ENCODE measurements at places on chromosomes 7 and 10.

DNA sequence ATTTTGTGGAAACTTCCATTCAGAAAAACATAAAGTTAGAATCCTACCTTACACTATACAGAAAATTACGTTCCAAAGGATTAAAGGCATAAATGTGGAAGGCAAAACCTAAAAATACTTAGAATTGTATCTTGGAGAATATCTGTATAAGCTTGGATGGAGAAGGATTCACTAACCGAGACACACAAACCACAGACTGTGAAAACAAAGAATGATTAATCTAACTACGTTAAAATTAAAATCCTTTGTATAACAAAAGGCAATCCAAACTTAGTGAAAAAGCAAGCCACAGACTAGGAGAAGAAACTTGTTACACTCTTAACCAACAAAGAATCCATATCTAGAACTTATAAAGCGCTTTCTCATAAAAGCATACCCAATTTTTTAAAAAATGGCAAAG lies 678.8 kb downstream of the INHBA start:
- no peak for DNase-seq

GRCh38 chr10:129097776-129098330 lies 369.2 kb upstream of the MGMT start:
- no peak for DNase-seq

- no peak for DNase-seq
Measured at GRCh38 chr7:44097064-44097932, 6.8 kb upstream of the AEBP1 start.

- DNase-seq, result no peak
Measured at GRCh38 chr7:77457779-77458178, 41.6 kb upstream of the GSAP start.

GRCh38 chr10:78959217-78959923 lies 109.4 kb upstream of the ZMIZ1 start:
- no peak for DNase-seq

- DNase-seq, result no peak
Measured at GRCh38 chr7:130154501-130155317, 50.5 kb downstream of the TMEM209 start.

DNA sequence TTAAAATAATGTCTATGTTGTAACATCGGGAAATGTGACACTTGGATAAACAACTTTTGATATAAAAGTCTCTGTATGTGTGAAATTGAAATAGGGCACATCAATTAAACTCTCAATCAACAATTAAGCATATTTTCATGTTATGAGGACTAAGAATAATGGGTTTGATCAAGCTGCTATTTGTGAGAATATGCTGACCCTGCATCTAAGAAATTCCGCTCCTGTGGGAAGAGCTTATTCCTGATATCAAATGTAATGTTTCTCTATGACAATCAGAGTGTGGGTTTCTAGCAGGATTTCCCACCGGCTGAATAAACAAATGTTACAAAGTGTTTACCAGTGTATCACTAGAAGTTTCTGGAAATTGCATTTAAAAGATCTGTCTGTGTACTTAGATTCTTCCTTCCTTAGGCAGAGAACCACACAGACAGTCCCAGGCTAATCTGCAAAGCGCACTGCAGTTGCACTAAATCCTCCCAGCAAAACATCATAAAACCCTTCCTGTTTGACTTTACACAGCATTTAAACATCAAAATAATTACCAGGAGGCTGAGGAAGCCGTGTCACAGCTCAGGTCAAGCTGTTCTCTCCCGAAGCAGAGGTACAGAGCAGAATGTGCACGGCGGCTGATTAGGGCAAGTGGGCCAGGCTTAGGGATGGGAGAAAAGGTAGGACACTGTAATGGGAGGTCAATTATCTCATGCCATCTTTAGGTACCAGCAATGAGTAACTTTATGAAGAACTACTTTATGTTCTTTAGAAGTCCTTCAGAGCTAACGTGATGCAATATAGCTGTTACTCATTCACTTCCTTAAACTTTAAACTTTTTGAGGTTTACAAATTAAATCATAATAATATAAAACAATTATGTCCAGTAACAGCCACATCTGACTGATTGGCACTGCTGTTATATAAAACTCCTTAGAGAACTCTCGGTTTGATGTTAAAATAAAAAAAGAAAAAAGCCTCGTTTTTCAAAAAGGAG lies 109.1 kb upstream of the CTTNBP2 start:
- no peak for DNase-seq

DNA sequence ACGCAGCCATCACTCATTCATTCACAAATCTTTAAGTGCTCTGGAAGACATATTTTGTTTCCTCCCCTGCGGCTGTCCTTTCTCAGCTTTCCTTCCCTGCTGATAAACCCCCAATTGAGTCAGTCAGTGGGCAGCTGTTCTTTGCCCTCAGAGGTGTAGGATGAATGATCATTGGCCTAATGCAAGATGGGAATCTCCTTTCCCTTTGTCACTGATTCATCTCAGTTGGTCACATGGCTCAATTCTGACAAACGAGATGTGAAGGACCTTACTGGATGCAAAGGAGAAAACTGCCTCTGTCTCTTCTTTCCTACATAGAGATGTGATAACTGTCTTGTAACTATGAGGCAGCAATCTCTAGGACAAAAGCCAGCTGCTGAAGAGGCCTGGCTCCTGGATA lies 44.6 kb downstream of the COL28A1 start:
- no peak for DNase-seq

- DNase-seq, result no peak
Measured at GRCh38 chr7:44157116-44158080, 16.3 kb upstream of the MYL7 start.

GRCh38 chr7:47293884-47294555 lies 287.9 kb downstream of the TNS3 start:
- peak; percentile 39 for DNase-seq

GRCh38 chr10:130479926-130480325 lies 343.7 kb downstream of the GLRX3 start:
- DNase-seq, result no peak

GRCh38 chr10:6049031-6049400 lies 13.2 kb downstream of the IL2RA start:
- DNase-seq, result no peak

DNA sequence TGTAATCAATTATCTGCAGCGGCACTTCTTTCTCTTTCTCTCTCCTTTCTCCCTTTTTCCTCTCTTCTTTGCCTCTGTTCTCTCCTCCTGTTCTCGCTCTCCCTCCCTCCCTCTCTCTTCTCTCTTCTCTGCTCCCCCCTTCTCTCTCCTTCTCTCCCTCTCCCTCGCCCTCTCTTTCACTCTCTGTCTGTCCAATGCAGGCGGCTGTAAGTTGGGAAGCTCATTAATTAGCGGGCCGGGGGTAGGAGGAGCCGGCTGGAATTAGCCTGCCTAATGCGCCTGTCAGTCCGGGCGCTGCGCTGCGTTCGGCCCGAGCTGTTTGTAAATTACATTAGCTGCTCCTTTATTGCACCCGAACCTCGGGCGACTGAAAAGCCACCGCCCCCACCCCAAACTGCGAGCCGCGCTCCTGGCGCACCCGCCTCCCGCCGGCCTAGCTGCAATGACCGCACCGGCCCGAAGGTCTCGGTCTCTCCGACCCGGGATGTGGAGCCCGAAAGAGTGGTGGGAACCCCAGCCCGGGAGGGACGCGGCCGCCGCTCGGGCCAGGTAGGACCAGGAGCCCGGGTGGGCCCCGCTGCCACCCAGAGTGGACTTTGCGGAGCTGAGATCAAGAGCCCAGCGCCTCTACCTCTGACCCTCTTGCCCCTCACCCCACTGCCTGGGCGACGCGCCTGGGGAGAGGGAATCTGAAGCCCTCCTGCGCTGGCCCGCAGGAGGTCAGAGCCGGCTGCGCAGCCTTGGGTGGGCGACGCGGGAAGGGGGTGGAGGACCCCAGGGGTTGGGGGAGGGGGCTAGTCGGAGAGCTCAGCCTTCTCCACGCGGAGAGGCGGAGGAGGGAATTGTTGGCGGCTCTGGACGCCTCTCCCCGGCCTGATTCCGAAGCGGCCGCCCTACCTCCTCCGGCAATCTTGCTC lies at the start of gene LBX1:
Gene LBX1 (minus strand): TSS at position 198 of the 917 bp plus-strand sequence. CDS start 648 bp downstream, outside the sequence.
- DNase-seq, result no peak

- no peak for DNase-seq
Measured at GRCh38 chr10:128150561-128150960, 24.3 kb upstream of the MKI67 start.

DNA sequence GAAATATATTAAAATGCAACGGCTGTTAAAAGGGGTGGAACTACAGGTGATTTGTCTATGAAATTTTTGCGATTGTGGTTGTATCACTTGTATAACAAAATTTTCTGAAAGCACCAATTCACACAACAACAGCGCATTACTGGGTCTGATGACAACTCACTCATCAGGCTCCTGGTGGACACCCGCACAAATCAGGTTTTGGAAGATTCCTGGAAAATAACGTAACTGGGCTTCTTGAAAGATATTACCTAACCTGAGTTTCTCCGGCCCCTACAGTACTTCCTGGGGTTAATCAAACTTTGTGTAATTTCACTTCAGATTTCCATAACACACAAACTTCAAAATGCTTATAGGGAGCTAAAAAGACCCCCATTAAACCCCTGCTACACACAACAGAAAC lies 7.6 kb downstream of the SNX8 start:
- DNase-seq, result no peak

DNA sequence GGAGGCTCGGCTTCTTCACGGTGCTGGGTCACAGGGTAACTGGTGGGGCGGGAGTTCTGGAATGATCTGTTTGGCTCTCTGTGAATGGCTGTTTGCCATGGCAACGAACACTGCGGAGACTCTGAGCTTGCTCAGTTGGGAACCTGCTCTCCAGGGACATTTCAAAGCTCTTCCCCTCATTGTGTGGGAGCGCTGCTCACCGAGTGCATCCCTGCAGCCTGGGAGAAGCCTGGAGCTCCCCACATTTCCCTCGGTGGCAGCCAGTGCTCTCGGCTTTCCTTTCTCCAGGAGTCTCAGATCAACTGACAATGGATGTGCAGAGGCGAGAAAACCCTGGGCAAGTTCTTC lies 57.6 kb upstream of the CACUL1 start:
- no peak for DNase-seq

DNA sequence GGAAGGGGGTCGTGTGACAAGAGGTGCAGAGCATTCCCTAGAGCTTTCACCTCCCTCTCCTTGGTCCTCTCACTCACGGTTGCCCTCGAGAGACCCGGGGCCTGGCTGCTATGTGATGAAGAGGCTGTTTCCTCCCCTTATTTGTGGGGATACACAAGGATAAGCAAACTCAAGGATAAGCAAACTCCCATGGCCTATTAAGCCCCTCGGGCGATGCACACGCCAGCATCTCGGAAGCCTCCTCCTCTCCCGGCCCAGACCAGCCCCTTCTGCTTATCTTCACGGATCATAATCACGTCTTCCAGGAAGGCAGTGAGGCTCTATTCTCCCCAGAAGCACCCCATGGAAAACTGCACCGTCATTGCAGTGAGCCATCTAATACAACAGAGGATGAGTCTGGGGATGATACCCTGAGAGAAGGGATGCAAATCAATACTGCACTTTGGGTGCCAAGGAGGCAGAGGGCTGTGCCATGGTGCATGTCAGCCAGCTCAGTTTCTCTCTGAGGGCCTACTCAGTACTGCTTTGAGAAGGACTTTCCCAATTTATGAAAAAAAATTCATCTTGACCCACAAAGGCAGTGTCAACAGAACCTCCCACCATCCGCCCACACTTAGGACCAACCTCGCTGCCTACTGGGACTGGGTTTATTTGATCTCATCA lies 22.2 kb downstream of the TMEM273 start:
- no peak for DNase-seq

Data from A172 (cell line).